CD4-positive, alpha-beta T cell treated with Interleukin-2 at 100 ng/mL for 4 hours (primary cell): ENCODE measurements at places on chromosomes 2 and 18.

DNA sequence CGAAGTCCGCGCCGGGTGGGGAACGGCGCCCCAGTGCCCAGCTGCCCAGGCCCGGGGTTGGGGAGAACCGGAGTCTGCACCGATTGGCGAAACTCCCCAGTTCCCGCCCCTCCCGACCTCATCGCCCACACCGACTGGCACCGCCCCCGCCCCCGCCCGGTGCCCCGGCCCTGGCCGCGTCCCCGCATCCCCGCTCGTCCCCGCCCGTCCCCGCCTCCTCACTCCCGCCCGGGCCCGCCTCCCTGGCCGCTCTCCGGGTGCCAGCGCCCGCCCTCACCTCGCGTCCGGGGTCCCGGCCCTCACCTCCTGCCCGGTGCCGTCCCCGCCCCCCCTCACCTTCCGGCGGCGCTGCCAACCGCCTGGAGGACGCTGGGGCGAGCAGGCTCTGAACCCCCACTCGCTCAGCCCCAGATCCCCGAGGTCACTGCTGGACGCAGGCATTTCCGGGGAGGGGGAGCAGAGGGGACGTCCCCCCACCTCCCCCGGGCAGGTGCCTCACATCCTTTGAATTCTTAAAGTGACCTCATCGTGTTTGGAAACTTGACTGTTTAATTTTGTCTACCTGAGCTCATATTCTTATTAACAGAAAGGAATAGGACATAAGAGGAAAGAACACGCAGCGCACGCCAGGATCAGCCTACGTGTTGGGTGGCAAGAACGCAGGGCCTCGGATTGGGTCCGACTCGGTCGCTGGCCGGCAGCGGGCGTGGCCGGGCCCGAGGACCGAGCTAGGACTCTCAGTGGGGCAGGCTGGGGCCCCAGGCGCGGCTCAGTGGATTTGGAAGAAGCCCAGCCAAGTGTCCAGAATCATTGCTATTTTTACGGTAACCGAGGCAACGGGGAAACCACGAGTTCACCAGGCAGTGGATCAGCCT, at the start of gene FAM110C:
FAM110C (minus strand) TSS at position 35 of the 875 bp plus-strand sequence. CDS start 120 bp downstream, outside the sequence.
- peak; percentile 35 for DNase-seq

DNA sequence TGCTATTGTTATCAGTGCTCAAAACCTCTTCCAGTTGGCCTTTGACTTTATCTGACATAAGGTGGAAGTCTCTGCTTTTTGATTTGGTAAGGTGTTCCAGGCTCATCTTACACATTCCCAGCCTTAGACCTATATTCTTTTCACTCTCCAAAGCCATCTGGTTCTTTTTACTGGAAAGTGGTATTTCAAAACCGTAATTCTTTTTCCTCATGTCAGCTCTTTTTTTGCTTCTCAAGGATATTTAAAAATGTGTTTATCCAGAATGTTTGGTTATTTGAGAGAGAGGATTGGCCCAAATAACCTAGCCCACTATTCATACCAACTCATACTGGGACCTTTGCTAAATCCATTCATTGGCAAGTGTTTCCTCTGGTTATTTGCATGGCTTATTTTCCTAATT, 411.2 kb upstream of the PIK3C3 start:
- DNase-seq: no peak

- DNase-seq: no peak
These were observed 8.1 kb upstream of the PSTPIP2 start for GRCh38 chr18:46080156-46080555.

GRCh38 chr2:634636-635388, 42.4 kb downstream of the TMEM18 start:
- no peak for DNase-seq

DNA sequence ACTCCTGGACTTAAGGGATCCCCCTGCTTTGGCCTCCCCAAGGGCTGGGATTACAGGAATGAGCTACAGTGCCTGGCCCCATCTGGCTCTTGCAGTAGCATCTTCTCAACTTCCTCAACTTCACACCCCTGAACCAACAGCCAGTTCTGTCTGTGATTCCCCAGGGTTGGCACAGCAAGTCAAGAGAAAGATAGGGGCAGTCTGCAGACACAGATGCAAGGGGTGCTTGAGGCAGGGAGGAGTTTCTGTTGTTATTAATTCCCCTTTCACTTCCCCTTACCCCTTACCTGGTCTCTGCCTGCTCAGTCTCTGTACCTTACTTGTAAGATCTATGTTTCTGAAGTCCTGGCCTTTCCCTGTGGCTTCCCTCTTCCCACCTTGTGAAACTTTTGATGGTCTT, 54.1 kb upstream of the MEX3C start:
- no peak for DNase-seq

DNA sequence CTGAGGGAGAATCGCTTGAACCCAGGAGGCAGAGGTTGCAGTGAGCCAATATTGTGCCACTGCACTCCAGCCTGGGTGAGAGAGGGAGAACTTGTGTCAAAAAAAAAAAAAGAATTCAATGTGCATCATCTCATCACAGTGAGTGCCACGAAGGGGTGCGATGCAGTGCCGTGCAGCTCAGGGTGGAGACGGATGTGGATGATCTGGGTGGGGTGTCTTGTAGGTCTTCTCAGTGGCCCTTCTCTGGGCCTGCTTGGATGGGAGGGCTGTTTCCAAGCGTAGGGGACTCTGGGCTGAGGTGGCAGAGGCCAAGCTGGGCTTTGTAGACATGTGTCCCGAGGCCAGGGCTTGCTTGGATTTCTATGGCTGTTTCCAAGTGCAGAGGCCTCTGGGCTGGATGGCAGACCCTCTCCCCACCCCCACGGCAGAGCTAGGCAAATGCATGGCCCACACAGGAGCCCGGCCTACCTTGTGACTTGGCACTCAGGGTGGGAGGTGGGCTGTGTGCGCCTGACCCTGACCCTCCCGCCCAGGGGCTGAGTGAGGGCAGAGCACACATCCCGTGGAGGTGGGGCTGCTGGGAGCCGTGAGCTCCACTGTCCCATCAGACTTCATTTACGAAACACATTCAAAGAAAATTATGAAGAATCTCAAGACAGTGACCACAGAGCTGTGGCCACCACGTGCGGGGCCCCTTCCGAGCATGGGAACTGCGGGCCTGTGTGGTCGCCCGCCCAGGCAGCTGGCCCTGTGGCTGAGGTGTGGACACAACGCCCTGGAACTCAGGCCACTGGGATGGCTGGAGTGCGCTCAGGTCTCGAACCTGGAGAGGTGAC, 76.4 kb downstream of the ASB1 start:
- no peak for DNase-seq
